ENCODE measurements at places on chromosomes 4 and X.

- no peak for DNase-seq
These were observed 38.4 kb upstream of the CLNK start for GRCh38 chr4:10722957-10723356.

DNA sequence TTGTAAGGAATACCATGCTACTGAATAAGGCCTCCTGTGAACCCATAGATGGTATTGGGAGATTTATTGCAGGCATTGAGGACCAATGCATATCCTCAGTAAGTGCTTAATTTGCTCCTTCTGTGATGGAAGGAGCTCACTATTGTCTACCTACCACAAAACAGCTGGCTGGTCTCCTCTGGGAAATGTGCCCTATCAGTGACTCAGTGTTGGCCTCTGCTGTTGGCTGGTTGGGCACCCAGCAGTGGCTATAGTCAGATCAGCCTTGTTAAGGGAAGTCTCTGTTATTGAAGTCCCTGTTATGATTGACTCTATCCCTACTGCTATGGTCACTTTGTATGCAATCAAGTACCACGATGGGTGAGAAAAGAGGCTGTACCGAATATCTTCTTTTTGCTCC is 27.5 kb upstream of the OTUD4 start:
- no peak for DNase-seq

DNA sequence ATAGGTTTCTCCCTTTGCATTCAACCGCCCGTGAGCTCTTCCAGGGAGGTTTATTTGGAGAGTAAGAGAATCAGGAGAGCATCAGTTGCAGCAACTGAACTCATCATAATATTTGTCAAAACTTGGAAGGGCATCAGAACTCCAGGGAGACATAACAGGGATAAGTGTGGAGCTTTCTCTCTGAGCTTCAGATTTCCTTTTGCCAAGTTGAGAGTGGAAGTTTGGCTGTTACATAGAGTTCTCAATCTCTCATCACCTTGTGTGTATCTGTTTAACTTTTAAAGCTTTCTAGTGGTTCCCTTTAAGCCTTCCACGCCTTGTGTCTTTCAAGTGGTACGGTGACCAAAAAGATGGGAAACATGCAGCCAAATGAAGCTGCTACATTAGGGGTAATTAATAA is 18.8 kb downstream of the BMP3 start:
- DNase-seq = no peak

DNA sequence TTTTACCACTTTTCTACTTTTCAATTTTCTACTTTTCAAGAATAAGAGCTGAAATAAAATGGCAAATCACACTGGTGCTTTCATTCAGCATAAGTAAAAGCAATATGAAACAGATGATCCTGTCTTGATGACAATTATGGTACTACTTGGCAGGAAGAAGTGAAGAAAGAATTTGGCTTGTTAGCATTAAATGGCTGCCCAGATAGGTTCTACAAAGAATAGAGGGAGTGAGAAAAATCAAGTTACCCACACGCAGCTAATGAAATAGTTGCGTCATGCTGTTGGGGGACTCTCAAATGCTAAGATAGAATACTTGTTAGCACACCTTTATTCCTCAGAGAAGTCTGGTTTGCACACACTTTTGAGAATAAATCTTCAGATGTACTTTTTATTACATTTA is 12.5 kb upstream of the LCORL start:
- DNase-seq = no peak

- no peak for DNase-seq
These were observed 16.0 kb downstream of the CRLF2 start for GRCh38 chrX:1196436-1196835.
